ENCODE measurements at places on chromosomes 7 and 10.
A peak's percentile ranks its signal among the peaks of the same experiment; 100 is the strongest.

GRCh38 chr10:6204341-6205191 is 1.8 kb downstream of the PFKFB3 start:
- DNase-seq, result peak; percentile 39

GRCh38 chr10:78247821-78248220 is 214.2 kb downstream of the RPS24 start:
- DNase-seq, result no peak

DNA sequence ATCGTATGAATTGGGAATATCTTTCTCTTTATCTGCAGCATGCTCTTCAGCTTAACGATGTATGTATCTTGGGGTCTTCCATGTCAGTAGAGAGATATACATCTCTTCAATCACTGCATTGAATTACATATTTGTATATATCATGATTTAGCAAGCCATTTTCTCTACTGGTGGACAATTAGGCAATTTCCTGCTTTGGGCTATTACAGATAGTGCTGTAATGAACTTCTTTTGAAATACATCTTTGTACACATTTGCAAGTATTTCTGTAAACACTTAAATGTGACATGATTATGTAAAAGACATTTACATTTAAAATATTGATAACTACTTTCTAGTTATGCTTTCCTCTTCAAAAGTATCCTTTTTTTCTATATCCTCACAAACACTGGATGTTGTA is 199.0 kb downstream of the PPP1R9A start:
- DNase-seq, result no peak

- DNase-seq, result no peak
These were observed 129.9 kb upstream of the ITGB1 start for GRCh38 chr10:33087922-33088321.

Data from activated T-cell treated with anti-CD3 and anti-CD28 coated beads, Interleukin-2, amount 50 U/mL, for 48 hours (primary cell).